RKO (cell line): ENCODE measurements at places on chromosomes 2 and 18.

GRCh38 chr2:144132357-144132756, 387.6 kb downstream of the ZEB2 start:
- DNase-seq, result peak; percentile 42

GRCh38 chr2:130728549-130729316, at the start of gene GPR148:
Gene GPR148 (plus strand): TSS chr2:130729070. CDS start chr2:130729152, 82 bp downstream.
- DNase-seq, result no peak

GRCh38 chr2:181788897-181789555, 102.5 kb upstream of the ITPRID2 start:
- no peak for DNase-seq

DNA sequence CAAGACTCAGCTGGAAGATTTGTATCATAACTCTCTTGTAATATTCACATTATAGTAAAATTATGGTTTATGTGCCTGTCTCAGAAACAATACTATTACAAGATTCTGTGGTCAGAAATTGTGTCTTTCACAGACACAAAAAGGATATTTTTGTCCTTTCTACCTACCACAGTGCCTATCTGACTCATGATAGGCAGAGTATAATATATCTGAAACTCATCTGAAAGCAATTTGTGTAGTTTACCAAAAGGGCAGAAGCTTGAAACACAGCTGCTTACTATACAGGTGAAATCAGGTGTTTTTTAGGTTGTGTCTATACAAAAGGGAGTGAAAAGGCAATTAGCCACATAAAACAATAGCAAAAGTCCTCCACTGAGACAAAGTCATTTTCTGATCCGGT, 10.9 kb downstream of the TMEM200C start:
- DNase-seq, result no peak

DNA sequence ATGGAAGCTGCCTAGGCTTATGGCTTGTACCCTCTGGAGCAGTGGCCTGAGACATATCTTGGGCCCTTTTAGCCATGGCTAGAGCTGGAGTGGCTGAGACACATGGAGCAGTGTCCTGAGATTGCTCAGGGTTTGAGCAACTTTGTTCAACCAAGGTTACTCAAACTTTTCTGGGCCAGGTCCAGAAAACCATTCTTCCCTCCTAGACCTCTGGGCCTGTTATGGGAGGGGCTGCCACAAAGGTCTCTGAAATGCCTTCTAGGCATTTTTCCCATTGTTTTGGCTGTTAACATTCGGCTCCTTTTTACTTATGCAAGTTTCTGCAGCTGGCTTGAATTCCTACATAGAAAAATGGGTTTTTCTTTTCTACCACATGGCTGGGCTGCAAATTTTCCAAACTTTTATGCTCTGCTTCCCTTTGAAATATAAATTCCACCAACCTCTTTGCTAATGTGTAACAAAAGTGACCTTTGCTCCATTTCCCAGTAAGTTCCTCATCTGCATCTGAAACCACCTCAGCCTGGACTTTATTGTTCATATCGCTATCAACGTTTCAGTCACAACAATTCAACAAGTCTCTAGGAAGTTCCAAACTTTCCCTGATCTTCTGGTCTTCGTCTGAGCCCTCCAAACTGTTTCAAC, 84.9 kb upstream of the MAP4K3 start:
- no peak for DNase-seq

DNA sequence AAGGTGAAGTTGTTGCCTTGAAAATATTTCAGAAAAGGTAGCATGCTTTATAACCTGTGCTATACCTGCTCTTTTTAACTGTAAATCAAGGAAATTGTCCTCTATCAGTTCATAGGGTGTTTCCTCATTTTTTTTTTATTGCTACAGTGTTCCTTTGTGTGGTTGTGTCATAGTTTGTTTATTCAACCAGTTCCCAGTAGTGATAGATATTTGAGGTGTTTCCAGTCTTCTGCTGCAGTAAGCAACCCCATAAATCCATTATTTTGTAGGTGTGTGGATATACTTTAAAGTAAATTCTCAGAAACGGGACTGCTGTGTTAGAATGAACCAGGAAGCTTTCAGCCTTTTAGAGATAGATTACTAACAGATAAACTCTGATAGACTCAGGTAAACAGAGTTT, 39.6 kb downstream of the SEMA4F start:
- no peak for DNase-seq

GRCh38 chr2:24920098-24920808, at the start of gene ADCY3:
Gene ADCY3 (minus strand): TSS chr2:24920237. CDS start chr2:24918987, 1,250 bp downstream.
- peak; percentile 63 for DNase-seq

GRCh38 chr18:33755931-33756560, 178.0 kb downstream of the ASXL3 start:
- DNase-seq, result peak; percentile 88

DNA sequence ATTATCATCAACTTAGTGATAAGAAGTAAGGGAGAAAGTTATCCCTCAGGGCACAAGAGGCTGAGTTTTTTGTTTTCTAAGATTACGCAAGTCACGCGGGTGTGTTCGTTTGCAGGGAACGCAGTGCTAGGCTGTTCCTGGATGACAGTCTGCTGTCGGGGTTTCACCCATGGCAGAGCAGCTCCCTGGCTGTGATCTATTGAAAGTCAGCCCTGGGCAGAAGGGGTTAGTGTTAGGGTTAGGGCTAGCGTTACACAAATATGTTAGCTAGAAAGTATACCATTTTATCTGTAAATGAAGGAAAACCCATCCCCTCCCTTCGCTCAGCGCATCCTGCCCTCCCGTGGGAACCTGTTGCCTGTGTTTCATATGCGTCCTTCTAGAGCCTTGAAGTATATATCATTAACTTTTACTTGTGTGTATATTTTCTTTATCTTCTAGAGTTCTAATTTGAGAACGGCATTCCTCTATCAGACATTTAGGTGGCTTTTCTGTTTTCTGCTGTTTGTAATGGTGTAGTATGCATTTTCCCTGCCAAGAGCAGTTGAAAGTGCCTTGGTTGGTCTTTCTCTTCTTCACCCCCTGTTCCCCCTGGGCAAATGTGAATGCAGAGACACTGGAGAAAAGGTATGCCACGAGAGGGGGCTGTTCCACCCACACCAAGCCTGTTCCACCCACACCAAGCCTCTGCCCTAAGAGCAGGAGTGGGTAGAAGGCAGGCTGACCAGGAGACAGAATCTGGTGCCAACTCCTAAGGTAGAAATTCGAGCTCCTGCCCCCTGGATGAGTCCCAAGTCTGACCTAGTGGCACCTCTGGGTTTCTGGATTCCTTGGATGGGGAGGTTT, 47.0 kb downstream of the ARMC9 start:
- no peak for DNase-seq

DNA sequence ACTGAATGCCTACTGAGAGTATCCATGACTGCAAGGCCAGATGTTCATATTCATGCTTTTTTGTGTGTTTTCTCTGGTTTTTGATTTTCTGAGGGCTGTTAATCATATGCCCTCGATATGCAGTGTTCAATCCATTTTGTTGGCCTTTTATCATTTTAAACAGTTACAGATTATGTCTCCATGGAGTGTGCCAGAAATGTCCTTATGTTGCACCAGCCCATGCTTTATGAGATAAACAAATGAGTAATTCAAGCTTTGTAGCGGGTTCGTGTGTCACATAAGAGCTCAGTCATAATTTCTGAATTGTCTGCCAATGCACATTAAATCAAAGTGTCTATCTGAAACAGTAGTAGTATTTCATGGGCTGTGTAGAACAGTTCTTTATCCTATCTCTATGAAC, 583.0 kb downstream of the THSD7B start:
- no peak for DNase-seq

GRCh38 chr2:71583876-71584275, 130.5 kb downstream of the DYSF start:
- no peak for DNase-seq

GRCh38 chr2:170371231-170371998, 193.5 kb downstream of the MYO3B start:
- DNase-seq, result no peak
